ENCODE measurements at places on chromosomes 5 and 9.
A peak's percentile ranks its signal among the peaks of the same experiment; 100 is the strongest.

DNA sequence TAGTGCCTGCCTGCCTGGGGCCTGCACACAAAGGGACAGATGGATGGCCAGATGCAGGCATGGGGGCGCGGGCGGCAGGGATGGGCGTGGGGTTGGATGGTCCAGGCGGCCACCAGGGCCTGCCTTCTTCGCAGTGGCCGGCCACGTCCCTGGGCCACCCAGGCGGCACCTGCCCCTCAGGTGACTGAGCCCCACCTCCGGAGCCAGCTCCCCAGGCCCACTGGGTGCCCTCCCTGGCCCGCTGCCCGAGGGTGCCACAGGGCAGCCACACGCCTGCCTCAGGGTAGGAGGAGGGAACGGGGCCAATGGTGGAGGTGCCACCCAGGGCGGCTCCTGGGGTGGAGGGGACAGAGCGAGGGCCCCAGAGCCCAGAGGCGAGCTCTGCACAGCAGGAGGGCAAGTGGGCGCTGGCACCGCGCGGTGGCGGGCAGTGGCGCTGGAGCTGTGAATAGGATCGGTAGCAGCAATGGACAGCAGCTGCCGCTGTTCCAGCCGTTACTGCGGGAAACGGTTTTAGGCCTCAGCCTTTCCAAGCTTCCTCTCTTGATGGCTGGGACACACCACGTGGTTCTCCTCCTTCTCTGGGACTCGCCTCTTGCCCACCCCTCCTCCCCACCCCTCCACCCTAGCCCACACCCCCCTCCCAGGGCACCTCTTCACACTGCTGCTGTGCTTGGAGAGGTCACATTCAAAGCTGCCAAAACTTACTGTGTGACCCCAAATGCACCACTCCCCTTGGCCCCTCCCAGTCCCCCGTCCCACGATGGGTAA, 19.1 kb downstream of the LHX3 start:
- DNase-seq: no peak

DNA sequence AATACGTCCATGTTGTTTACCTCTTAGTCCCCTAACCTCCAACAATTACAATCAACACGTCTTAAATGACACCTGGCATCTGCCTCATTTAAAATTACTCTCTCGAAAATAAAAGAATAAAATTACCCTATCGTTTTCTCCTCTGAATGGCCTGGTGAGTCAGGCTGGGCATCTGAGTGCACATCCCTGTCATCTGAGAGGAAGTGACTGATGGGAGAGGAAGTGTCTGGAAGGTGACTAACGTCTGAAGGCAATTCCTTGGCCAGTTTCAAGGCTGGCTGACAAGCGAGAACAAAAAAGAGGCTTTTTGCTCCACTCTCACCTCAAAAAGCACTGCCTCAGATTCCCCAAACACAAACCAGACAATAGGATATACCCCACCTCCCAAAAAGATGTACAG, 57.7 kb downstream of the MAPKAP1 start:
- no peak for DNase-seq

GRCh38 chr5:6819521-6819920, 106.3 kb downstream of the TENT4A start:
- DNase-seq: no peak

DNA sequence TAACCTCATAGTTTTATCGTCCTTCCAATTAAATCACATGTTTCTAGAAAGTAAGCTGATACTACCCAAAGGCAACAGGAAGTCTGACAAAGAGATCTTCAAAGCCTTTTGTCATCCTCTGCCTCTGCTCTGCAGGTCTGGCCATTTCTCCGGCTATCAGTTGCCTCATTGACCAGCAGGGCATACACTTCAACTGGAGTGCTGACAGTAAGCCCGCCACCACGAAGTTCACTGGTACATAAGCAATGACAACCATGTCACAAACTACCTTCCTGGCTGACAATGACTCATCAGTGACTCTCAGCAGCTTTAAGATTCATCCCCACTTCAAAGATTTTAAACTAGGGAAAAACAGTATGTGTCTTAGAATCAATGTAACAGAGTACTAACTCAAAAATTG, 20.6 kb downstream of the SPTLC1 start:
- no peak for DNase-seq

DNA sequence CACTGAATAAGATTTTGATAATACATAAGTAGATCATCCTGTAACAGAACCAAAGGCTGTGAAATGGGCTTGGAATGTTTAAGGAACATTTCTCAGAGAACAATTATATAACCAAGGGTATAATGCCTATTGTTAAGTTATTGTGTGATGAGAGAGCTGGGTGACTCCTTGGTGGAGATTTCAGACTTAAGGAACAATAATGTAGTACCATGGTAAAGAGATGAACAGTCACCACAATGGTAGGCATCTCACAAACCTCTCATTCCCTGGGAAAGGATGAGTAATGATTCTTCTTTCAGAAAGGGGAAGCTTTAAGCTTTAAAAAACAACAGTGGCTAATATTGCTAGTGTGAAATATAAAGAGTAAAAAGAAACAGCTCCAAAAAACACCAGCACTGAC, 147.4 kb downstream of the TRIM36 start:
- DNase-seq: no peak

GRCh38 chr9:125446561-125447094, 185.0 kb downstream of the GAPVD1 start:
- DNase-seq: no peak

- DNase-seq: no peak
These were observed at the start of gene POU5F2 for GRCh38 chr5:93741136-93741811. Gene POU5F2, minus strand, starts transcription at chr5:93741600. Its CDS starts 37 bp downstream, at chr5:93741563.

GRCh38 chr5:77337686-77338085, 127.2 kb downstream of the PDE8B start:
- peak; percentile 49 for DNase-seq

DNA sequence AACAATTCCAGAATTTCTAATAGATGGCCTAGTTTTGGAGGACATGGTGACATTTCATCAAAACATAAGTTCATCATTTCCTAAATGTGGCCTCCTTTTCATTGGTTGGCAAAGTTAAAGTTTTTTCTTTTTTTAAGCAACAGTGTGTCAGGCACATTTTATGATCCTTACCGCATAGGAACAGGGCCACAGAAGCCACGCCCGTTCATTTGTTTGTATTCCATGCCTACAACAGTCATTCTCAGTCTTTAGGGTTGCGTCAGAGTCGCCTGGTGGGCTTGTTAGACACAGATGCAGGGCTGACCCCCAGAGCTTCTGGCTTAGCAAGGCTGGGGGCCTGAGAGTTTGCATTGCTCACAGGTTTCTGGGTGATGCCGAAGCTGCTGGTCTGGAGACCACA, 130.2 kb downstream of the HSD17B3 start:
- DNase-seq: no peak

DNA sequence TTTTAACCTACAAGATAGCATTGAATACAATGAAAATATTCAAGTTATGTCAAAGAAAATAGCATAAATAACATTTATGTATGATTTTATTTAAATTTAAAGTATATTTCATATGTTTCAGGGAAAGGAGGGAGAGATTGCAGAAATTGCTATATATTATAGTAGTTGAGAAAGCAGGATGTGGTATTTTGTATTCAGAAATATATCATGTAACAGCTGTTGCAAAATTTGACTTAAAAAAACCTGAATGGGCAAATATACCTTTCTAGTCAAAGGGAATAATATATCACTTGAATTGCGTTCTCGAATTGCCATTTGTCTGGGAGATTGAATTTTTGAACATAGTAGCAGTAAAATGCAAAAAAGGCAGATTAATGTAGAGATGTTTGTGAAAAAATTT, 80.6 kb downstream of the PAM start:
- no peak for DNase-seq

- DNase-seq: peak; percentile 82
These were observed 576.3 kb downstream of the PDE4D start for GRCh38 chr5:59317023-59317773.

DNA sequence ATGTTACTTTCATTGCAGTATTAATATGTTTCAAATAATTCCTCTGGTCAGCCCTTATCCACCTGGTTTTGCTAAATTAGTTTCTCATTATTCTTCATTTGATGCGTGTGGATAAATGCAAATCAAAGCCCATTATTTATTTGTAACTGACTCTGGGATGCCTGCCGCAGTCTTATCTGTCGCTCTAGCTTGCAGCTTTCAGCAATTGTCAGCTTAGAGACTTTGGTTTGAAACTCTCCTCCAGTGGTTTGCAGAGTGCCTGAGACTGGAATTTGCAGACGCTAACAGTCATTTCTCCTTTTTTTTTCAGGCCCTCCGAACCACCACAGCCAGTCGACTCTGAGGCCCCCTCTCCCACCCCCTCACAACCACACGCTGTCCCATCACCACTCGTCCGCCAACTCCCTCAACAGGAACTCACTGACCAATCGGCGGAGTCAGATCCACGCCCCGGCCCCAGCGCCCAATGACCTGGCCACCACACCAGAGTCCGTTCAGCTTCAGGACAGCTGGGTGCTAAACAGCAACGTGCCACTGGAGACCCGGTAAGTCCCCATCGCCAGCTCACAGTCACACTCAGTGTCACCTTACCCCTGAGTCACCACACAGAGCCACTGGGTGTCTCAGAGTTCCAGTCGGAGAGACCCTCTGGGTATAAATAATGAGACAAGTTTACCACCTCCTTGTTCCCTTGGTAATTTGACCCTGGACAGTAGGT, 339.0 kb upstream of the WWC1 start:
- no peak for DNase-seq

- DNase-seq: no peak
These were observed 82.6 kb downstream of the GLDC start for GRCh38 chr9:6562871-6563430.

- DNase-seq: no peak
These were observed 287.0 kb downstream of the PRELID2 start for GRCh38 chr5:145548097-145548496.

- DNase-seq: no peak
These were observed 148.3 kb upstream of the IER5L start for GRCh38 chr9:129326061-129327005.

GRCh38 chr5:79974886-79975285, 16.2 kb downstream of the MTX3 start:
- no peak for DNase-seq

DNA sequence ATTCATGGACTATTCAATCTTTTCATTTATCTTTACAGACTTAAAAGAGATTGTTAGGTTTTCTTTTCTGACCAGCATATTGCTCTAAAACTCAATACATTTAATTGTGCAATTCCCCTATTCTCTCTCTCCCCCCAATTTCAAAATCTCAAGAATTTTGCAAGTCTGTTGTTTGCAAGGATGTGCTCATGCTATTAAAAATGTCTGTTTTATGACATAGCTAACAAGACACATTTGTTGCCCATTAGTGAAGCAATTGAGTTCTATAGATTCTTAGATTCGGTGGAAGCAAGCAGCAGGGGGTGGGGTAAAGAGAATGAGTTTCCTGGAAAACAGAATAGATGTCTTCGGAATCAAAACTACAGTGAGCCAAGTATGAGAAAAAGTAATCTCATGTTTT, 8.5 kb upstream of the CSNK1A1 start:
- no peak for DNase-seq

- no peak for DNase-seq
These were observed 108.1 kb downstream of the JAKMIP2 start for GRCh38 chr5:147674411-147674810.

DNA sequence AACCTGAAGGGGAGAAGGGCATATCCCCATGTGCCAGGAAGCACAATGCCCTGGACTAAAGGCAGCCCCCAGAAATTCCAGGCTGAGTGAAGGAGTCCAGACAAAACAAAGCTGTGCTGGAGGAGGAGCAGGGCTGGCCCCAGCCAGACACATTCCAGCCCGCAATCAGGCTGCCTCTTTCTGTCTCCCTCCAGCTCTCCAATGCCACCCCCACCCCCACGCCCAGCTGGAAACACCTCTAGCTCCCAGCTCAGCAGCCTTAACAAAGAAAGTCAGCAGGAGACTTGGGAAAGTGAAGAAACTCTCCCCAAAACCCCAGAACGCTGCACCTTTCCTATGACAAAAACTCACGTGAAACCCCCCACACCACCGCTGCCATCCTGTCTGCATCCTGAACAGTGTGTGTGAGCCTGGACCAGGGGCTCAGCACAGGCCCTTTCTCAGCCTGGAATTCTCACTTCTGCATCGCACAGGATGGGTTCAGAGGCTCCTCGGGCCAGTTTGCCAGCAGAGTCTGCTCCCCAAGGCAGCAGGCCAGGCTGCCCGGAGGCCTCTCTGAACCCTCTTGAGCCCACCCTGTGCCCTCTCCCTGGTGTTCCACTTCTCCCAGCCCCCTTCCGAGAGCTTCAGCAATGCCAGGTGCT, 96.2 kb upstream of the ICE1 start:
- DNase-seq: no peak

DNA sequence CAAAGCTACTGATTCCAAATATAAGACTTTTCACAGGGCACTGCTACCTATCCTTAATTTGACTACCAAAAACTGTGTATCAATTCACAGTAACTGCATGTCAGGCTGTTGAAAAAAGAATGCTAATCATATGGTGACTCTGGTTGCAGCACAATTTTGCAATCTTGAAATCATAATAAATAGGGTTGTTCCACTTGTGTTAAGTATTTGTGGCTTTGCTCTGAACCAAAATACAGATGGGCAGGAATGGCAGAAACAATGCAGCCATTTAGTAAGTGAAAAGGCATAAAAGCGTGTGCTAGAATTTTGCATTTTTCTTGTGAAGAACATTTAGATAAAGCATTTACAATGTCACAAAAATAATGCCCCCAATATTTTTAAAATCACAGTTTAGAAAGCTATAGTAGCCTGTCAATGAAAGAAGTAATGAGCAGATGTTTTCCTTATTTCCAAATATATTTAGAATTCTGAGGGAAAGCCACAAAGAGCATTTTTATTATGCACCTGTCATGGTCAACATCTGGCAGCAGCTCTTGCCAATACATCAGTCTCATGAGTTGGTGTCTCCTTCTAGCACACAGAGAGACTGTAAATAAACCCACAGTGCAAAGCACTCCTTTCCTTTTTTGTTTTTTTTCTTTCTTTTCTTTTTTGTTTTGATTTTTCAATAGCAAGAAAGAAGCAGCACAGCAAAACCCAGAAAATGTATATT, 54.8 kb upstream of the PAM start:
- peak; percentile 10 for DNase-seq

- no peak for DNase-seq
These were observed 309.1 kb downstream of the ADAMTS6 start for GRCh38 chr5:65172486-65173129.

- no peak for DNase-seq
These were observed 2293.3 kb upstream of the C9orf72 start for GRCh38 chr9:29866556-29866955.

DNA sequence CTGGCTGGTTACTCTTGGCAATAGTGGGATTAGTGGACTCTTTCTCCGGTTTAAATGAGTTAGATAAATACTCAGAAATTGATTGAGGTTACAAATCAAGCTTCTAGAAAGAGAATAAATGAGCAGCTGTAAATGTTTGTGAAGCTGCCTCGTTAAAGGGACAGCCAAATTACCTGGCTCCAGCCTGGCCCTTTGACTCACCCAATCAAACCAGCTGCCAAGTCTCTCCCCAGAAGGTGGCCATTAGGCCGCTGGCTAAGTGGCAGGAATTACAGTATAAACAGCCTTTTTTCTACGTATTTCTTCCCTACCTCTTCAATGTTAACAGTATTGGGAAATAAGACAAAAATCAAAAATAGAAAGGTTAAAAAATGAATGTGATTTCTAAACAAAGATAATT, 46.0 kb upstream of the SRFBP1 start:
- DNase-seq: no peak

- DNase-seq: no peak
These were observed 90.8 kb upstream of the CCDC152 start for GRCh38 chr5:42665857-42666256.

GRCh38 chr9:133971121-133971951, 20.8 kb downstream of the VAV2 start:
- no peak for DNase-seq

GRCh38 chr9:110199643-110200042, 8.3 kb downstream of the C9orf152 start:
- DNase-seq: no peak

GRCh38 chr9:98778711-98779530, 17.4 kb downstream of the ANKS6 start:
- DNase-seq: no peak

Measured in muscle of arm (tissue), 14 donors.